ENCODE measurements at places on chromosomes 2 and 18.

GRCh38 chr18:3814816-3815215 lies 364.8 kb downstream of the TGIF1 start:
- peak; percentile 41 for DNase-seq

DNA sequence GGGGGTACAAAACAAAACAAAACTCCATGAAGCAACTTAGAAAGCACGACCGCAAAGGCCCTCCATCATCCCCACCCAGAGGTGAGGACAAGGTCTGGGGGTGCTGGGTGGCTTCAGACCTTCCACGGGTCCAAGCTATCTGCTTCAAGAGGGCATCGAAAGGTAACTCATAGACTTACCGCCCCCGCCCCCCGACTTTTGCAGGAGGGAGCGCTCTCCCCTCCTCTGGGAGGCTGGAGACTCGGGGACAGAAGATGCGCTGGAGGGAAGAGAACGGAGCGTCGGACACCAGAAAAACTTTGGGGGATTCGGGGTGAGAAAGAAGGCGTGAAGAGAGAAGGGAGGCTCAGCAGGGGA lies 300 bp upstream of the STON1 start:
- DNase-seq = no peak

DNA sequence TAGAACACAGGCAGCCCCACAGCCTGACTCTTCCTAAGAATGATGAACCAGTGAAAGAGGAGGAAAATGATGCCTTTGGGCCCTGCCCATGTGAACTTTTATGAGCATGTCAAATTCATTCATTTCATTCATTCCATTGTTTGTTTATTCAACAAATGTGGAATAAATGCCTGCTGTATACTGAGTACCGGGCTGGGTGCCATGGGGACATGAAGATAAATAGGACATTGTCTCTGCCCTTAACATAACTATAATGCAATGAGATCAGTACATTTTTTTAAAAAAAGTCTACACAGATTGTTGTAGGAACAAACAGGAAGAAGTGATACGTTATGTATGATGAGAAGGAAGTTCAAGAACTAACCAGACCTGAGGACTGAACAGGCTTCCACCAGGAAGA lies 14.7 kb downstream of the MREG start:
- no peak for DNase-seq

DNA sequence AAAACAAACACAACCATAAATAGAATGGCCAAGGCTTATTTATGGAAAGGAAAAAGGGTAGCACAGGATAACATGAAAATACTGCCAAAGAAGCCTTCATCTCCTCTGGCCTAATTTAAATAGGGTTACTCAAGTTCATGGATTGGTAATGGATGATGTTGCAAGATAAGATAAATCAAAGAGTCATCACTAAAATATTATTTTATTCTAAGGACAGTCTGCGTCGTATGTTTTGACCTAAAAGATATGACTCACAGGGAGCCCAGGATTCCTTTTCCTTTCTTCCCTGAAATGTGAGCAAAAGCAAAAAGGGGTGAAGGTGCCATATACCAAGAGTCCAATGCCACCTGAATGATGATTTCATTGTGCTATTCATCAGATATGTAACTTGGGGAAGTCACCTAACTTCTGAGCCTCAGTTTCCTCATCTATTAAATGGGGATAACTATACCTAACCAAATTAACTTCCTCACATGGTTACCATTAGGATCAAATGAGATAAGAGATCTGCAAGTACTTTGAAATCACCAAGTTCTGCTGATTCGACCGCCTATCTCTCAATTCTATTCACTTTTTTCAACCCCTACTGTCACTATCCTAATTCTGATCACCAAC lies 137.7 kb downstream of the THADA start:
- peak; percentile 85 for DNase-seq

DNA sequence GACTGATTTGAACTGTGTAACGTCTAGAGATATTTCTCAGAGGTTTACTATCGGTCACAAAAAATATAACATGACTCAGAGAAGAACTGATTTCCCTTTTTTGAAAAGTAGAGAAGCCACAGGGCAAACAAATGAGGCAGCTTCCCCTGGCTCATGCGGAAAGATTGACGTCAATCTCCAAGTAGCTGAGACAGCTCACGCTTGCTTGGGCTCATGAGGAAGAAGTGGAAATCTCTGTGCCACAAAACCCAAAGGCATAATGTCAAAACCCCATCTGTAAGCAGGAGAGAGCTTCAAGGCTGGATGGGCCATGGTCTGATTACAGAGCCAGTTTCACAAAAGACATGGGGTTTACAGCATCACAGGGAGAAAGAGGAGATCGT lies 188.1 kb downstream of the ARL4C start:
- no peak for DNase-seq

- peak; percentile 68 for DNase-seq
Measured at GRCh38 chr2:196278491-196278911, 107.1 kb upstream of the STK17B start.

DNA sequence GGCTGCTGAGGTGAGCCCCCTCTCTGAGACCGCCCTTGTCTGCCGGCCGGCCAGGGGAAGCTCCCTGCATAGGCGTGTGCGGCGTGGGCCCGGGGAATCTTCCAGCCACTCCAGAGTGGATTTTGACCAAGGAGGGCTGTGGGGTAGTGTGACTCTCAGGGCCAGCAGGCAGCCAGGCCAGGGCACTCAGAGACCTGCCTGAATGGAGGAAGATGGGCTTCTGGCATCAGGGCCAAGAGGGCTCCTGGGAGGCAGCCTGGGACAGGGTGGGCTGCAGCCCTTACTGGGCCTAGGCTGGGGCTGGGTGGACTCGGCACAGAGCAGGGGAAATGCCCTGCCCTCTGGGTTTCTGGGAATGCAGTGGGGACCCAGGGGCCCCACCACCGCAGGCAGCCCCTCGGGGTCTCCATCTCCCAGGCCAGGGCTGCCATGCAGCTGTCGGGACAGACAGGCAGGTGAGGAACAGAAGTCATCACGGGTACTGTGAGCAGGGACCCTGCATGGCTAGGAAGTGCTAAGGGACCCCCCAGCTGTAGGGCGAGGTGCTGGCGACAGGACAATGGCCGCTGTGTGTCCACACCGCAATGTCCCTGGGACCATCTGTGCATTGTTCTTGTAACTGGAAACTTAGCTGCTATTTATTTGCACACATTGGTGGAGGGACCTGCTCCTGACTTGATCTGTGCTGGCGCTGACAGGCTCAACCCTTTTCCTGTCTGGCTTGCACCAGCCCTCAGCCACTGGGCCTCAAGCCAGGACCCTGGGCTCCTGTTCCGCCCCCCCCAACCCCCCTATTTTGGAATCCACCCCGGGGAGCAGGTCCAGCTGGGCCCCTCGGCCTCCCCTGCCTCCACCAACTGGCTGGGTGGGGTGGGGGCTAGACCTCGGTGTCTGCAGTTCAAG lies 4.1 kb downstream of the PDCD1 start:
- DNase-seq = no peak

GRCh38 chr2:39881494-39881893 lies 102.4 kb upstream of the THUMPD2 start:
- peak; percentile 42 for DNase-seq

DNA sequence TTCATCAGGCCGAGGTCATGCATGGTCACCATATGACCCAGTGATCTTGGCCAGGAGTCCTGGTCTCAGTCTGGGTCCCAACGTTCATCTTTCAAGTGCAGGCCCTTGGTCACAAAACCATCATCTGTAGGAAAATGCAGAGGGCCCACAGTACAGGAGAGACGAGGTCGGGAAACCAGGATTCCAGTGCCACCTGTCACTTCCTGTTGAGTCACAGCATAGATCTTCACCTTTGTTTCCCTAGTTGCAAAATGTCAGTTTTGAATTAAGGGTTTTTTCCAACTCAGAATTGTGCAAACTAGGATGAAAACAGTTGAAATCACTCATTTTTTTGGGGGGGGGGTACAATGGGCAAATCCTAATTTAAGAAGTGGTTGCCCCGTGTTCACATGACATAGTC lies 162.2 kb downstream of the INSIG2 start:
- no peak for DNase-seq

- DNase-seq = no peak
Measured at GRCh38 chr2:69453475-69454129, 16.4 kb upstream of the NFU1 start.

DNA sequence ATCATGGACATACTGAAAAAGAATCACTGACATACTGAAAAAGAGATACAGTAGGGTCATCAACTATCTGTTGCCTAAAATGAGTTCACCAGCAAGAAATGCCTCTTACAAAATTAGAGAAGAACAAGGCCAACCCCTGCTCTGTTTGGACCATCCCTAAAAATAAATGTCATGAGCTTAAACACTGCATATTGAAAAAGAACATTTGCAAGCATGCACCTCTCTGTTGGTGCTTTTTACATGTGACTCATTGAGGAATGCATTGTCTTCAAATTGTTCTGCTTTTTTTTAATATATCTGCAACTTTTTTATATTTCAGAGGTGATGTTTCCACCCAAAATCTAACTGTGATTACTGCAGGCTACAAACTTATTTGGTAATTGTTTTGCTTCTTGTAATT lies 233.9 kb upstream of the LRATD1 start:
- DNase-seq = no peak

GRCh38 chr18:78902795-78903435 lies 76.7 kb upstream of the SALL3 start:
- DNase-seq = no peak

- DNase-seq = no peak
Measured at GRCh38 chr2:8851811-8852560, 14.6 kb upstream of the KIDINS220 start.

DNA sequence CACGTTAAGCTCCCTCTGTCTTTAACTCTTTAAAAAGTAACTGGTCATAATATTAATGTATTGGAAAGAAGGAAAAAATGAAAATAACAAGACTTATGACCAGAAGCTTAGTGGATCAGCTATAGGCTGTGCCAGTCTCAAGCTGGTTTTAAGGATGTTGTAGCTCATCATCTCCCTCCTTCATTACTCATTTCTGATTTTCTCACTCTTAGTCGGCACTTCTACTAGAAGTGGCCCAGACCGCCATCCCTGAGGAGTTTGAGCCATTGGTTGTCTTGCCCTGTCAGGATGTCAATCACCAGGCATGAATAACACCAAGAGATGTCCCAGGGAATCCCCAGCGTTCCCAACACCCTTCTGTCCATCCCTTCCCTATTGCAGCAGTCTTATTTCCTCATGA lies 151.5 kb downstream of the ASXL3 start:
- no peak for DNase-seq

GRCh38 chr2:237774811-237775553 lies 23.6 kb upstream of the RBM44 start:
- peak; percentile 68 for DNase-seq

GRCh38 chr2:85905187-85905666 lies 16.4 kb upstream of the ST3GAL5 start:
- no peak for DNase-seq

GRCh38 chr18:25827961-25828561 lies 262.4 kb downstream of the SS18 start:
- peak; percentile 39 for DNase-seq
